AG09309 (cell line): ENCODE measurements at places on chromosomes 13 and 19.
A peak's percentile ranks its signal among the peaks of the same experiment; 100 is the strongest.

GRCh38 chr13:68168448-68168847, 938.3 kb upstream of the PCDH9 start:
- no peak for DNase-seq

DNA sequence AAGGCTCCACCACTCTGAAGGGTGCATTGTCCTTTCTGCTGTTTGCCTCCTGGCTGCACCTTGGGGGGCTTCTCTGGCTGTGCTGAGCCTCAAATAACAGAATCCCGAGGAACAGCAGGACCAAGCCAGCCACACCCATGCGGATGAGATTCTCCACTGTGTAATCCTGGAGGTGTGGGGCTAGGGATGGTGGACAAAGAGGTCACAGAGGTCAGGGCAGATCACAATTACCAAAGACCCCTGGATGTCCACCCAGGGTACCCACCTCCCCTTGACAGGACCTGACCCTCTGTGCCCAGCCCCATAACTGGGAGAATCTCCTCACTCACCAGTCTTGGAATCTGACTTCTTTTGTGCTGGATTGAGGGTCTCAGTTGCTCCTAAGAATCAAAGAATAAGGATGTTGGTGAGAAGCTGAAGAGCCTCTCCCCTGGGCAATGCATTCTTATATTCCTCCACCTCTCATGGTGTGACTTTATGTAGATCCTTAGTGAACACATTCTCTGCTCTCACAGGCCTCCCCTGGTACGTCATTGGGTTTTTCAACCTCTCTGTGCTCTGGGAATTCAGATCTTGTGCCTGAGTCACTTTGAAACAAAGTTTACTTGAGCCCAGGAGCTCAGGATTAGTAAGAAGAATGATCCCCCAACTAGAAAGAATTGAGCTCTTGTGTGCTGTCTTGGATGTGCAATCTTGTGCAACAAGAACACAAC, 5.2 kb downstream of the LILRA4 start:
- no peak for DNase-seq

DNA sequence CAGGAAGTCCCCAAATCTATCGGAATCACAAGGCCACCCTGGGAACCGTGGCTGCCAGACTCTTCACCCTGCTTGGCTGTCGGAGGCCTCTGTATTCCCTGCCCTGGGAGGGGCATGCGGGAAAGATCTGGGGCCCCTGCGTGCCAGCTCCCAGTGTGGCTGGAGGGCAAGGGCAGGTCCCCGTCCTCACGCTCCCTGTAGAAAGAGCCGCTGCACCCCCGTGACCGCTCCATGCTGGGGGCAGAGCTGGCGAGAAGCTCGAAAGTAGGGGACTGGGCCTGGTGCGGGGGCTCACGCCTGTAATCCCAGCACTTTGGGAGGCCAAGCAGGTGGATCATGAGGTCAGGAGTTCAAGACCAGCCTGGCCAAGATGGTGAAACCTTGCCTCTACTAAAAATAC, 208.4 kb upstream of the SOX1 start:
- no peak for DNase-seq

- no peak for DNase-seq
These were observed 5.9 kb downstream of the VAV1 start for GRCh38 chr19:6778386-6778785.

GRCh38 chr13:106213028-106213757, 322.3 kb downstream of the EFNB2 start:
- DNase-seq = no peak

DNA sequence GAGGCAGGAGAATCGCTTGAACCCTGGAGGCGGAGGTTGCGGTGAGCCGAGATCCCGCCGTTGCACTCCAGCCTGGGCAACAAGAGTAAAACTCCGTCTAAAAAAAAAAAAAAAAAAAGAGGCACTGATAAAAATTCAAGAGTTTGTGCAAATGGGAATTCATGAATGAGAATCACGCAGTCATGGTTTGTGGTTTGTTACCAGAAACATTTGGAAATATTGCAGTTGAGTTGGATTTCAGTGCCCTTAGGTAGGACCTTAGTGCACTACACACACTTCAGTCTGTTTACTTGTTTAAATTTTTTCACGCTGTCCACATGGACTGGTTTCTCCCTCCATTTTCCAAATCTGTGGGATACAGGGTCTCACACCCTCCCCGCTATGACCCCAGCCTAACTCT, 28.4 kb downstream of the ZNF844 start:
- DNase-seq = no peak

DNA sequence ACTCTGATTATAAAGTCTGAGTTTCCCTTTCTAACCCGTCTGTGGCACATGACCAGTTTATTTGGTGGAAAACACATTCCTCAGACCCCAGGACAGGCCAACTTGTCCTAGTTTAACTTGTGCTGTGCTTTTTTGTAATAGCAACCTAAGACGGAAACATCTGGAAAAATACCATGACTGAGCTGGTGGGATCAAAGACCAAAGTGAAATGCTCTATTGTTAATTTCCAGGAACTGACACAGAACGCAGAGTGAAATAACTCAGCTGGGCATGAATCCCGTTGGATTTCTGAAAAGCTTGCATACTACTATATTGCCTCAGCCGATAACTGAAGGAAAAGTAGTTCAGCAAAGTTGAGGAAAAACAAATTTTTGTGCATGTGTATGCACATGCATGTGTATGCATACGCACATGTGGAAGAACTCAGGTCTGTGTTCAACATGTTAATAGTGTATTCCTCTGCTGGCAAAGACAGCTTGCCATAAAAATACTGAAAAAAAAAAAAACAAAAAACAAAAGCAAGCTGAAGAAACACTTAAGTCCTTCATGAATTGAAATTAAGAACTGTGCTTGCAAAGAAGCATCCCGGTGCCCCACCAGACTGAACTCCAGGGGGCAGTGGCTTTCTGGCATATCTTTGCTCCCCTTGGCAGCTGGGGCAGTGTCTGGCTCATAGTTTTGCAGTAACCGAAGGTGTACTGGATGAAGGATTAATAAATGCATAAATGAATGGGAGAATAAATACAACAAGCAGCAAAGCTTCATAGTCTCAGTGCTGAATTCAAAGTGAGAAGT, 187.8 kb downstream of the LHFPL6 start:
- no peak for DNase-seq

DNA sequence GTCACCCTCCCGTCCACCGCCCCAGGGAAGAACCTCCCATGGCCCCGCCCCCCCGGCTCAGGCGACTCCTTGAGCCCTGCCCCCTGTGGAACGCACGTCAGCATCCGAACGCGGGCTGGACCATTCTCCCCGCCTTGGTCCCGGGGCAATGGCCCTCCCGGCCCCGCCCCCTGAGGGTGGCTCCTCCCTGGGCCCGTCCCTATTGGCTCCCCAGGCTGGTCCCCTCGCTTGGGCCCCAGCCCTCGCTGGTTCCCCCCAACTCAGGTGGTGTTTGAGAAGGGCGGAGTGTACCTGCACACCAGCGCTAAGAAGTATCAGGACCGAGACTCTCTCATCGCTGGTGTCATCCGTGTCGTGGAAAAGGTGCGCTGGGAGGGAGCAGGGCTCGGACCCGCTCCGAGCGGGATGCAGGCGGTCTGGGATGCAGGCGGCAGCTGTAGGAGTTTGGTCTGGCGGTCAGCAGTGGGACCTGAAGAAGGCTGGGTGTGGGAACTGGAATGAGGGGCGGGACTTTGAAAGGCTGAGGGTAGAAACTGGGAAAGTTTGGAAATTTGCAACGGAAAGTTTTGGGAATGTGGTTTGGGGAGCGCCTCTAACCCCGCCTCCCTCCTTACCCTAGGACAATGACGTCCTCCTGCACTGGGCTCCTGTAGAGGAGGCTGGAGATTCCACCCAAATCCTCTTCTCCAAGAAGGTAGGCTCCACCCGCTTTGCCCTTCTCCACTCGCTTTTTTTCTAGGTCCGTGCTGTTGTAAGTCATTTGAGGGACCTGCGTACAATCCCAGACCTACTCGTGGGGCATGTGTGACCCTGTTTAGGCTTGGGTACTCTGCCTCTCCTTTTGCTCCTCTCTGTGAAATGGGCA, 609 bp downstream of the TBC1D17 start:
- DNase-seq = peak; percentile 86

DNA sequence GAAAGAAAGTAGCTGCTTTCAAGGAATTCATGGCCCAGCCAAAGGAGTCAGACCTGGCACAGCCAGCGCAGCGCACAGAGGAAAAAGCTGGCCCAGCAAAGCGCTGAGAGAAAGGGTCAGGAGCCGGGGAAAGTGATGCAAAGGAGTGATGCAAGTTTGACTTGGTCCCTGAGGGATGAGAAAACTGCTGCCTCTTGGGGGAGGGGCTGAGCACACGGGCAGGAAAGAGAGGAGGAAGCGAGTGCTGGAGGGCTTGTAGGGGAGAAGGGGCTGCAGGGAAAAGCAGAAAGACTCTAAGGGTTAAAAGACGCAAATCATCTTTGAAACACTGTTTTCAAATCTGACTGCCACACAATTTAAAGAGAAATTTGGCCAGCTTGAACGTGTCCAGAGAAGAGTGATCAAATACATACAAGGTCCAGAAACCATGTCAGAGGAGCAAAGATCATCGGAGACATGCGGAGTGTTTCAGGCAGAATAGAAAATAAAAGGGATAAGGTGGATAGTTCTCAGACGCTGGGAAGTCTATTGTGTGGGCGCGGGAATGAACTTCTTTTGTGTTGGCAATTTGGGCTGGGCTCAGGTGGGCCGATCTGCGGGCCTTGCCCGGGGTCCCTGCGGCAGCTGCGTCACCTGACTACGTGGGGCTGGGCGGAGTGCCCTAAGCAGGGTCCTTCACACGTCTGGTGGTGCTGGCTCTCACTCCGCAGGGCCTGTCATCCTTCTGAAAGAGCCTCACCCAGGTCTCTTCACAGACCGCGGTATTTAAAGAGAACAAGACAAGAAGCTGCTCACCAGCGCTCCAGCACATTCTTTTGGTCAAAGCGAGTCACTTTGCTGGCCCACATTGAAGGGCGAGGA, 18.1 kb downstream of the N4BP2L1 start:
- peak; percentile 11 for DNase-seq

DNA sequence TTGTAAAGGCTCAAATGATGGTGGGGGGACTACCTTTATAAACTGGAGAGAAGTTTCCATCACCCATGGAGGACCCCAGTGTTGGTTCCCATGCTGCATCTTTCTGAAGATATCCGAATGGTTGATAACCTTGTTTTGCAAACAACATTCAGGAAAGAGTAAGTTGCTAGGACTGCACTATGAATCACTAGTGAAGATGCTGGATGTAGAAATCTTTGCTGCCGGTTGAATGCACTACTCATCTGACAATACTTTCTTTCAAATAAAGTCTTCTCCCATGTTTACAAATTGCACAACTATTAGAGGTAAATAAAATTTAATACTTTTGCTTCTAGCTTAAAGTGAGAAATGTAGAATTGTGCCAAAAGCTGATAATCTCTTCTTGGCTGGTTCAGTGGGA, 198.4 kb upstream of the SLITRK6 start:
- no peak for DNase-seq

- no peak for DNase-seq
These were observed 1238.9 kb downstream of the UQCRFS1 start for GRCh38 chr19:27974082-27974513.

- DNase-seq = no peak
These were observed 3.6 kb upstream of the GNG8 start for GRCh38 chr19:46639358-46640182.

DNA sequence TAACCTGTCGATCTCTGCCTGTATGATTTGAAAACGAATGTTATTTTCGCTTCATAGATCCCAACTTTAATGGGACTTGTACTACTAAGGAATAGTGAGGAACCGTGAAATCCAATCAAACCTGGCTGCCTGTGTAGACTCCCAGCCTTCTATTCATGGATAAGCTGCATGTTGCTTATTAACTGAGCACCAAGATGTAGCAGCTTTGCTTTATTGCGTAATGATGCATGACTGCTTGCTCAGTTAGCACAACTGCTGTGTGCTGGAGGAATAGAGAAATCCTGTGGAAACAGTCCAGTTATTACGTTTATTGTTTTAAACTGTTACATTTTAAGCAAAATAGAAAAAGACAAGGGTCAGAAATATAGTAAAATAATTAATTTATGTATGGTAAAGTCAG, 108.2 kb downstream of the SHISA2 start:
- peak; percentile 1 for DNase-seq
